T-cell (primary cell): ENCODE measurements at places on chromosomes 5 and 9. TPM values are rescaled to one million over a fixed set of nuclear protein-coding genes. Genes with fewer than 3 reads are reported as not detected.

- peak; percentile 81 for DNase-seq
Measured at GRCh38 chr5:177403792-177404640, 3.6 kb upstream of the PFN3 start.

Gene BAAT
- not detected for total RNA-seq

GRCh38 chr5:52807723-52808122 is 20.0 kb downstream of the ITGA1 start:
- no peak for DNase-seq

- no peak for DNase-seq
Measured at GRCh38 chr5:86838083-86838482, 220.3 kb downstream of the COX7C start.

- DNase-seq = no peak
Measured at GRCh38 chr5:112684121-112684520, 53.6 kb upstream of the APC start.

- DNase-seq = no peak
Measured at GRCh38 chr5:163569284-163569683, 63.9 kb downstream of the MAT2B start.

Gene OR1K1
- total RNA-seq = not detected

Gene RAPGEF1
- total RNA-seq = 153 TPM

Gene GABRA6
- not detected for total RNA-seq

- DNase-seq = no peak
Measured at GRCh38 chr9:85715587-85715986, 26.2 kb downstream of the AGTPBP1 start.

GRCh38 chr9:89885156-89885555 is 280.3 kb downstream of the GADD45G start:
- no peak for DNase-seq

Gene CMBL
- 0.19 TPM for total RNA-seq

DNA sequence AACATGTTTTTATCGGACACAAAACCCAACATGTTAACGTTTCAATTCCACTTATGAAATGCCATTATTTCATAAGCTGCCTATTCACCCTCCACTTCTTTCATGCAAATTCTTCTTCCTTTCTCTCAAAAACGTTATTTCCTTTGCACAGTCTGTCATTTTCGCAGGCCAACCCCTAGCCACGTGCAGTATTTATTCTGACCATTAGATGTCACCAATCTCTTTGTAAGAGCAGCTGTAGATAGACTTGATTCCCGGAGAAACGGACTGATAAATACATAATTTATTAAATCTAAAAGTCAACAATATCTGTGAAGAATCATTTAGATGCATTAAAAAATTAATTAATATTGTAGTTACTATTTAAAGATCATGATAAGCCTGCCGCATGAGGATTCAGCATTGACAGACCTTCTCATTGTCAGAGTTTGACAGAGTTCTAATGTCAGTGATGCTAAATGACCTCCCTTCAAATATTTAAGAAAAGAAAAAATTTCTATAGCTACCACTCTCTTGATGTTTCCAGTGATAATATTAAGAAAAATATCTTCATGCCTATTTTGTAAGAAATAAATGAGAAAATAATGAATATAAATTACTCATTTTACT is 933.6 kb downstream of the CDH12 start:
- no peak for DNase-seq

DNA sequence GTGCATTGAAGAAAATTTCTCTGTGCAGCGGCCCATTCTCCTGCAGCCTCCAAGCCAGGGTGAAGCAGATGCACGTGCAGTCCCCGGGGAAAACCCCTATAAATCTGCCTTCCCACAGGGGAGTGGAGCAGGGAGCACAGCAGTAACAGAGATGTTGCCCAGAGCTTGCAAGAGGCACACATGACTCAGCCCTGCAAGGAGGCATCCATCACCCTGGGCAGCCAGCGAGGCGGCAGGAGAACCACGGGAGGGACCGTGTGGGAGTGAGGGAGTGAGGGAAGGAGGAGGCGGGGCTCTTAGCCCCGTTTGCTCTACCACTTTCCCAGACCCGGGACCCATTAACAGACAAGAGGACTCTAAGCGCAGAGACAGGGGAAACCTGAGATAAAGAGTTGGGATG is 96.2 kb upstream of the ARAP3 start:
- DNase-seq = no peak

Gene CBY3
- total RNA-seq = not detected

- no peak for DNase-seq
Measured at GRCh38 chr5:1064383-1065142, 47.3 kb downstream of the SLC12A7 start.

GRCh38 chr9:2559192-2560152 is 62.1 kb upstream of the VLDLR start:
- no peak for DNase-seq

GRCh38 chr5:26231316-26231715 is 807.1 kb downstream of the CDH9 start:
- DNase-seq = no peak

GRCh38 chr5:113325054-113325453 is 109.7 kb downstream of the TSSK1B start:
- no peak for DNase-seq

DNA sequence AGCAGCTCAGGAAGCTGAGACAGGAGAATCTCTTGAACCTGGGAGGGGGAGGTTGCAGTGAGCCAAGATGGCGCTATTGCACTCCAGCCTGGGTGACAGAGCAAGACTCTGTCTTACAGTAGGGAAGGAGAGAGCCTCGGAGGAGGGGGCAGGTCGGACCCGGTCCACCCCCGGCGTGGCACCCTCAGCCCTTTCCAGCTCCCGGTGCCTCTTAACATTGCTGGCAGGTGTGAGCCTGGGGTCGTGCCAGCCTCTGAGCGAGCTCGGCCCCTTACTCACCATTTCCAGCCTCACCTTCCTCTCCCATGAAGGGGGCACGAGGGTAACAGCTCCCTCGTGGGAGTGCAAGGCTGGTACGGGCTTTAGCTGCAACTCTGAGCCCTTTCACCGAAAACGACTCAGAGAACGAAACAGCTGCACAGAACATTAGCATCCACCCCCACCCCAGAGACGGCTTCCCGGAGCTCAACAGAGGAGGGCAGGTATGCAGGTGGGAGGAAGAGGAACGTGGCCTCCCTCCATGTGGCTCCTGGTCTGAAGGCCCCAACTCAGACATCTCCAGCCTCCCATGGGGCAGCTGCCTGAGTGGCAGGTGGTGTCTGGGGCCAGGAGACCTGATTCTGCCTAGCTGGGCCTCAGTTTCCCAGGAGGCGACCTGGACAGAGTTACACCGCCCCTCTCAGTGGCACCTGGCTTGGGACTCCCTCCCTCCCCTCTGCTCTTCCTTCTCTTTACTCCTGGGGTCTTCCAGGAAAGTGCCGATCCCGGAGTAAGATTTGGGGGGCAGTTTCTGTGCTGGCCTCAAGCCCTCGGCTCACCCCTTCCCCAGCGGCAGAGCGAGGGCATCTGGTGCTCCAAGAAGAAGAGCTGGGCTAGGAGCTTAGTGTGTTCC is 28.5 kb upstream of the ABO start:
- DNase-seq = no peak

- no peak for DNase-seq
Measured at GRCh38 chr9:89360465-89360864, 42.2 kb downstream of the SECISBP2 start.

DNA sequence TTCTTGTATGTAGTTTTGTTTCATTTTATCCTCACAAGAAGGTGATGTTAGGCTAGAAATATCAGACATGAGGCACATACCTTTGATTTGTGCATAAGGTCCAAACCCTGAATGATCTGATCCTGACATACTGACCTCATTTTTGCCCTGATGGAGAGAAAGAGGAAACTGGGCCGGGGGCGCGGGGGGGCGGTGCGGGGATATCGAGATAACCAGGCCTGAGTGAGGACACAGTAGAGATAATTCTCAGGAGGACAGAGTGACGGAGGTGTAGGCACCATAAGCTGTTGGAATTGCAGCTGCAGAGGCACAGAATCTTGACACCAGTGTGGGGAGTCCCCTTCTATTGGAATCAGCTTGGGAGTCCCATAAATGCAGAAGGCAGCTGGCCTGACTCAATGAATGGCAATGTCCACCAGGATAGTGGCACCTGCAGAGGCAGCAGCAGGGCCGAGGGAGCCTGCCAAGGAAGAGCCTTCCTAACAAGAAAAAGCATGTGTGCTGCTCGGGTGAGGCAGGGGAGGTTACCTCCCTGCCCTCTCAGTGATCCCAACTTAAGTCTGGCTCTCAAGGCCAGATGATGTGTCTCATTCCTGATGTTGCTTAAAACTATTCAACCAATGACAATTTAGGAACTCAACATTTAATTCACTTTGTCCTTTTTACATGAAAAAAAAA is 234.3 kb upstream of the MSX2 start:
- no peak for DNase-seq

GRCh38 chr9:112332214-112332613 is 1.2 kb downstream of the PTBP3 start:
- no peak for DNase-seq

DNA sequence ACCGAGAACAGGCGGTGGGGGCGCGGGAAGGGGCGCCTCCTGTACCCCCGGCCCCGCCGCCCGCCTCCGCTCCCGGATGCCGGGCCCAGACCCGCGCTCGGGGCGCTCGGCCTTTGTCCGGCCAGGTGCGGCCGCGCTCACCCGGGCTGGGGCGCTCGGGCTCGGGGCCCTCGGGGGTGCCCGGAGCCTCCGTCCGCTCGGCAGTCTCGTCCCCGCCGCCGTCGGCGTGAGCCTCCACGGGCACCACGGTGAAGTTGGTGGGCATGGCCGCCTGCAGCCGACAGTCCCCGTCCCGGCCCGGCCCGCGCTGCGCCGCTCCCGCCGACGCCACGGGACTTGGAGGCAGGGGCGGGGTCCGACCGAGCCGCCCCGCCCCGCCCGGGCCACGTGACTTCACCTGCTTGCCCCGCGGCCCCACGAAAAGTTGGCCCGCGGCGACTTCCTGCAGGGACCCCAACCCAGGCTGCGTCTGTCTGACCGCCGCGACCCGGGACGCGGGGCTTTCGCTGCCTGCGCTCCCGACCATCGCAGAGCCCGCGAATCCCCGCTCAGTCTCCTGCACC is at the start of gene SLC12A7:
TSS of gene SLC12A7 (minus strand) at position 337 of the 563 bp plus-strand sequence. CDS start at position 265, 72 bp downstream.
- DNase-seq = peak; percentile 63

GRCh38 chr5:95927927-95928723 is 33.5 kb downstream of the ELL2 start:
- DNase-seq = no peak

DNA sequence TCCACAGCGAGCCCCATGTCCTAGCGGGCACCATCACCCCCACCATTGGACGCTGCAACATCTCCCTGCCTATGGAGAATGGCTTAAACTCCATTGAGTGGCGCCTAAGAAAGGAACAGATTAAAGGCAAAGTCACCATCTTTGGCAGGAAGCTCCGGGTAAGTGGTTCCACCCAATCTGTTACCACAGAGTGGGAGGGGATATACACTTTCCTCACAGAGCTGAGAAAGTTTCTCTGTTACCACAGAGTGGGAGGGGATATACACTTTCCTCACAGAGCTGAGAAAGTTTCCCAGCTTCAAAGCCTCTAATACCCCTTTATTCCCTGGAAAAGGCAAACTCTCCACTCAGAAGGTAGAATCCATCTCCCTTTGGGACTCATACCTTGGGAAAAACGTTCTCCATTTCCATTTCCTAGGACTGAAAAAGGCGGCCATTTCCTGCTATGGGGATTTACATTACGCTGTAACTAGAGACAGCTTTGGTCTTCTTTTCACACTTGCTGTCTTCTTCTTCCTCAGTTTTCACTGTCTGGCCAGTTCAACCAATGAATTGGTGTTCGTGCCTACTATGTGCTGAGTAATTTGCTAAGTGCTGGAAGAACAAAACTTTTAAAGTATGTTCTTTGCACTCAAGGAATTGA is 63.4 kb upstream of the WWC1 start:
- DNase-seq = peak; percentile 13

GRCh38 chr9:114989600-114990410 is 59.4 kb upstream of the TNFSF8 start:
- peak; percentile 31 for DNase-seq

DNA sequence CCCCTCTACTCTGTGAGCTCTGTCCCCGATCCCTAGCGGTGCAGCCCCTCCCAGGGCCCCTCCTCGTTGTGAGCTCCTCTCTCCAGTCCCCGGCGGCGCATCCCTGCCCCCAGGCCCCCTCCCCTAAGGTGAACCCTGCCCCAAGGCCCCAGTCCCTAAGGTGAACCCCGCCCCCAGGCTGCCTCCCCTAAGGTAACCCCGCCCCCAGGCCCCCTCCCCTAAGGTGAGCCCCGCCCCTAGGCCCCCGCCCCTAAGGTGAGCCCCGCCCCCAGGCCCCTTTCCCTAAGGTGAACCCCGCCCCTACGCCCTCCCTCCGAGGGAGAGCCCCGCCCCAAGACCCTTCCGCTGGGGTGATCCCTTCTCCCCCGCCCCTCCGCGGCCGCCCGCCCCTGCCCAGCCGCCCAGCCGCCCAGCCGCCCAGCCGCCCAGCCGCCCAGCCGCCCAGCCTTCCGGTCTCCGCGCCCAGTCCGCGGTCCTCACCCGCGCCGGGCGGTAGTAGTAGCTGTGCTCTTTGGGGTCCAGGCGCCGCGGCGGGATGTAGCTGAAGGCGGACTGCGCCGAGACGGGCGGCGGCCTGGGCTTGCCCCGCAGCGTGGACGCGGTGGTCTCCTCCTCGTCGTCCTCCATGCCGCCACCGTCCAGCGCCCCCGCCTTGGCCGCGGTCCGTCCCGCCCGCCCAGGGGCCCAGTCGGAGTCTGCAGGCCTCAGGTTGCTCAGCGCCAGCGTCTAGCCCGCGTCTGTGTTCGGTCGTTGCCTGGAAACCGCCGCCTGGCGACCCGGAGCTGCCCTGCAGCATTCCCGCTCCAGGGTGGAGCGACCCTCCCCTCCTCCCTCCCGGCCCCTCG is at the start of gene CFAP90:
TSS of gene CFAP90 (minus strand) at position 739 of the 845 bp plus-strand sequence. CDS start at position 627, 112 bp downstream.
- peak; percentile 35 for DNase-seq

Gene TAS2R1
- not detected for total RNA-seq

DNA sequence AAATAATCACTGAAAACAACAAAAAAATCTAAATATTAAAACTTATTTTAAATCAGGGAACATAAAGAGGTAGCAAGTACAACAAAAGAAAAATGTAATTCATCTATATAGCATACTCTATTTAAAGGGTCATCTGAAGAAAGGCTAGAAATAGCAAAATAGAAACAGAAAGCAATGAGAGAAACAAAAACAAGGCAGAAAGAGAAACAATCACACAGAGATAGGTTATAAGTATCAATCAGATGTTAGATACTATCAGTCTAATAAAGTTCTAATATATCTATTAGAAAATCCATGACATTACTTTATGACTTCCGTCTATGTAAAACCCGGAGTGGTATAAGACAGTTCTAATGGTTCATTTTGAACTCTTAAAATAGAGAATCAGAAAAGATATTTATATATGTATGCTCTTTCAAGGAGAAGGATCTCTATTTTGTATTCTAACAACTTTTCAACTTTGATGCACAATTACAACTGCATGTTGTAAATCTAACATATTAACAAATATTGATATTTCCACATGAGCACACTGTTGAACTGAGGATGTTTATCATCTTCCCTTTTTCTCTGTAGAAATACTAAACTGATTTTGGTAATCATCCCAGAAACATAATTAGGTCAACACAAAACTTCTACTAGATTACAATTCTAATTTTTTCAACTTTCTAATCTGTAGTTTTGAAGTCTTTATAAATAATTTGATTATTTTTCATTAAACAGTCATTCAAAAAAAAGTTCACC is 15.8 kb downstream of the RICTOR start:
- no peak for DNase-seq

GRCh38 chr9:126915281-126915816 is 767 bp downstream of the RALGPS1 start:
- DNase-seq = peak; percentile 26

Gene PRUNE2
- 0.45 TPM for total RNA-seq
